T1000 (cell line): ENCODE measurements at places on chromosomes 4 and X.

GRCh38 chr4:71406459-71406963 is 67.7 kb downstream of the SLC4A4 start:
- DNase-seq: no peak

- no peak for DNase-seq
These were observed 97.0 kb downstream of the AGTR2 start for GRCh38 chrX:116267511-116268040.

GRCh38 chr4:2882341-2882740 is 38.7 kb downstream of the ADD1 start:
- DNase-seq: no peak

GRCh38 chrX:56288608-56289007 is 56.5 kb downstream of the KLF8 start:
- no peak for DNase-seq

DNA sequence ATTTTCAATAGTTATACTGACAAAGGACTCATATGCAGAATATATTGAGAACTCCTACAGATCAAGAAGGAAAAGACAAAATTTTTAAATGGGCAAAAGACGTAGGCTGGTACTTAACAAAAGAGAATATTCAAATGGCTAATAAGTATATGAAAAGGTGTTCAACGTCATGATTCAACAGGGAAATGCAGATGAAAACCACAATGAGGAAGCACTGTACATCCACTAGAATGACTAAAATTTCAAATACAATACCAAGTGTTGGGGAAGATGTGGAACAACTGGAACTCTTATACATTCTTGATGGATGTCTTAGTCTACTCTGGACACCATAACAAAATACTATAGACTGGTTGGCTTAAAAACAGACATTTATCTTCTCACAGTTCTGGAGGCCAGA is 1.3 kb upstream of the MRFAP1L1 start:
- DNase-seq: no peak

DNA sequence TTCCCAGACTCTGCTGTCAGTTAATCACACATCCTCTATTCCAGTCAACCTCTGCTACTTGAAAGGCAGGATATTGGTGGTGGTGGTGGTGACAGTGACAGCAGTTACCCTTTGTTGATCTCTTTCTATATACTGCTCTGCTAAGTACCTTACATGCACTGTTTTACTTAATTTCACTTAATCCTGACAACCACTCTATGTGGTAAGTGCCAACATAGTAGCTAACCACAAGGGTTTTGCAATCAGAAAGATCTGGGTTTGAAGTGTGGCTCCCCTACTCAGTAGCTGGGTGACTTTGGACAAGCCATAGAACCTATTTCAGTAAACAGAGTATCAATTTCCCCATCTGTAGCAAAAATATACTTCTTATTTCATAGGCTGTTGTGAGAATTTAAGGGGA is 24.2 kb upstream of the F9 start:
- DNase-seq: no peak

- DNase-seq: no peak
These were observed 2529.3 kb downstream of the ARAP2 start for GRCh38 chr4:33714971-33715370.

- peak; percentile 45 for DNase-seq
These were observed 148.1 kb downstream of the NWD2 start for GRCh38 chr4:37392521-37393255.

DNA sequence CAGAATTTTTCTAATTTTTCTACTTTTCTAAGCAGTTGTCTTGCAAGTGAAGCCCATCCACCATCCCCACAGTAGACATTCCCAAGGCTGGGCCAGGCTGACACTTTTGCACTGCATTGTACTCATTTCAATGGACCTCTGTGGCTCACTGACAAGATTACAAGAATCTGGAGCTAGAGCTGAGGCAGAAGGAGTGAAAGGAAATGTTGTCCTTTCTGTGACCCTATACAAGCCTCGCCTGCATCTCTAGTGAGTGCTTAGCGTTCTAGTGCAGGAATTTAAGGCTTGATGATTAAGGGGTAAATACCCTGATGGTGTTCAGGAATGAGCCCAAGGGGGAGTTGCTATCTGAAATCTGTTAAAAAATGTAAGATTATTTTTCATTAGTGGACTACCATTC is 6.3 kb downstream of the MAGED1 start:
- no peak for DNase-seq

DNA sequence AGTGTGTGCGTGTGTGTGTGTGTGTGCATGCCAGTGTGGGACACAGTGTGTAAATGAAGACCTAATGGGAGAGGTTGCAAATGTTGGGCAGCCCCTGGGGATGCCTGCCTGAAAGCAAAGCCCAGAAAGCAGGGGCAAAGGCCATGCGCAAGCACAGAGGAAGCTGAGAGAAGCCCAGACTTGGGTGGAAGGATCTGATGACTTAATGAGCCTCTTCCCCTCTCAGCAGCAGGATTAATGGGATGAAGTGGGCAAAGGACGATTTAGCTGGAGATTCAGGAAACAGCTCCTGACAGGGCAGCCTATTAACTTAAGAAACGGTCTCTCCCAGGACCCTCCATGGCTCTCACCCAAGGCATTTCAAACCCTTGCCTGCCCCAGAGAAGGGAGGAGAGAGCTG is 107.3 kb downstream of the EFNB1 start:
- DNase-seq: no peak

GRCh38 chr4:137370679-137371078 is 161.6 kb downstream of the PCDH18 start:
- no peak for DNase-seq

- DNase-seq: no peak
These were observed 19.7 kb downstream of the CYSLTR1 start for GRCh38 chrX:78307665-78308064.

GRCh38 chr4:10239982-10240654 is 123.5 kb upstream of the WDR1 start:
- no peak for DNase-seq

DNA sequence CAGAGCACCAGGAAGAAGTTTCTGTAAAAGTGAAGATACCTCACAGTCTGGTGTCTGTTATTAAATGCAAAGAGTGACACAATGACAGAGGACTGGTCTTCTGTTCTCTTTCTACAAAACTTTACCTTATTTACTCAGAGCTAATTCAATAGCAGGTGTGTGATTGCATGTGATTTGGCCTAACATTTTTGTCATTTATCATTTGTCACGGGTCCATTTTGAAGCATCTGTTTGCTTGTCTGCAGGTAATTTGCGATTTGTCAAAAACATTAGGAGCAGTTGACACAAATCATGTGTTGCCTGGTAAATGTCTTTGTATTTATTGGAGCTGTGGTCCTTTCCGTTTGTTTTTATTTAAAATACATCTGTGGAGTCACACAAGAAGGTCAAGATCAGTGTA is 1232.4 kb downstream of the STIM2 start:
- DNase-seq: no peak

GRCh38 chrX:153638436-153639176 is 8.4 kb upstream of the DUSP9 start:
- DNase-seq: no peak

DNA sequence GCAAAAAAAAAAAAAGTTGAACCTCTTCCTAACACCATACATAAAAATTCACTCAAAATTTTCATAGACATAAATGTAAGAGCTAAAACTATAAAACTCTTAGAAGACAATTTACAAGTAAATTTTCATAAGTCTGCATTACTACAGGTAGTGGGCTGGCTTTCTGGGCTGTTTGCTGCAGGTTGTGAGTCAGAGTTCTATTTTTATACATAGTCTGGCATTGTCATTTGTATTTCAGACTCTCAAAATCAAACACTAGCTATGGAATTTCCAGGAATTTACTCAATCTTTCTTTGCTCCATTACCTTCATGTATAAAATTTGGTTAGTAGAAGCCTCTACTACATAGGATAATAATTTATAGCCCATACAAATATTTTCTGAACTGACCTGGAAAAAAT is 227.2 kb downstream of the COX18 start:
- no peak for DNase-seq

DNA sequence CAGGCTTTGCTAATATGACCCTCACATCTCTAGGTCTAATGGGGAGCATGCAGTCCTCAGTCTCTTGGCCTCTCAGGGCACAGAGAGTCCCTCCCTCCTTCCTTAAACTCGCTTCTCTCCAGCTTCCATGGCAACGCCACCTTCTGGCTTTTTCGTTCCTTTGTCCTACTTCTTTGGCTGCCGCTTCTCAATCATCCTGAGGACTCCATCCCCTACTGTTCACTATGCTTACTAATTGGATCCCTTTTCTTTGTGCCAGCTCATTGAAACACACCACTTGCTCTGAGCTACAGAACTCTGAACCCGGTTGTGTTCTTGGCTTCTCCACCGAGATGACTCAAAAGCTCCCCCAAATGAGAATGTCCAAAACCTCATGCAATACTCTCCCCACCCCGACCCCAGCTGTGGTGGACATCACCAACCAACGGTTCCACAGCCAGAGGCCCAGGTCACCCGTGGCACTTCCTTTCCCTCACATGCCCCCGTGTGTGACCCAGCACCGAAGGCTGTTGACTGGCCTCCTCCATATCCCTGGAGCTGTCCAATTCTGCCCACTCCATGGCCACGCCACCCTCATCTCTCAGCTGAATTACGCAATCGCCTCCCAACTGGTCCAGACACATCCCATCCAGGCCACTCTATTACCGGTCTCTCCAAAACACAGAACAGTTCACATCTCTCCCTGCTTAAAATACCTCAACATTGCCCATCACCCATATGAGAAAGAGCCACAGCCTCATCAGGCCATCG is 34.7 kb downstream of the CRMP1 start:
- DNase-seq: no peak

GRCh38 chrX:148670277-148670676 is 169.9 kb downstream of the AFF2 start:
- no peak for DNase-seq
